ENCODE measurements at places on chromosomes 7 and 10.

DNA sequence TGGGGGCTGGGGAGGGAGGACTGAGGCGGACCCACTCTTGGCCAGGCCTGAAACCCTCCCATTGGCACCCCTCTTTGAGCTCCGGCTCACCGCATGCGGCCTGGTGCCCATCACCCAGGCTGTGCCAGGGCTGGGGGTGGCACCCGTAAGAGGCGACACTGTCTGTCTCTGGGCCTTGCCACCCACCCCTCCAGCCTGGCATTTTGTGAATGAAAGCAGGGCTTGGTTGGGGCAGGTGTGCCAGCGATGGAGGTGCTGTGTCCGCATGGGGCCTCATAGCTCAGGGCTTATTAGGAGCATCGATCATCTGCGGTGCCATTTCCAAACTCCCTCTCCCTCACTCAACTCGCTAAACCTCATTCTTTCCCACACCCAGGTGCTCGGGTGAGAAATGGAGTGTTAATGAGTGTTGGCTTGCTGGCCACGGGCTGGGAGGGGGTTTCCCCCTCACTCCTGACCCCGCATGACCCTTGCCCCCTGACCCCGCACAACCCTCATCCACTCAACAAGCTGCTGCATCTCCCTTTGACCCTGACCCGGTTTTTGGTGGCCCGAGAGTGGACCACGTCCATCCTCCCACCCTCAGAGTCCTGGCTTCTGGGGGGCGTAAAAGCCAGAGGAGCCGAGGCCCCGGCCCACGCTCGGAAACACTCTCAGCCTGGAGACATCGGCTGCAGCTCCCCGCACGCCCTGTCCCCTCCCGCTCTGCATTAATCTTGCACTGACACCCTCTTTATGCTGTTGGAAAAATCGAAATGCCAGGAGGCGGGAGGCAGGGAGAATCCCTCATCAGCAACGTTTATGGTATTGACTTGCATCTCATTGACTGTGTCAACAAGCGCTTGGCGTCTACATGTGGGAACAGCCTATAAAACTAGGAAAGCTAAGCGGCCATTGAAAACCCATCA is 161.2 kb downstream of the DNAJB6 start:
- no peak for DNase-seq

DNA sequence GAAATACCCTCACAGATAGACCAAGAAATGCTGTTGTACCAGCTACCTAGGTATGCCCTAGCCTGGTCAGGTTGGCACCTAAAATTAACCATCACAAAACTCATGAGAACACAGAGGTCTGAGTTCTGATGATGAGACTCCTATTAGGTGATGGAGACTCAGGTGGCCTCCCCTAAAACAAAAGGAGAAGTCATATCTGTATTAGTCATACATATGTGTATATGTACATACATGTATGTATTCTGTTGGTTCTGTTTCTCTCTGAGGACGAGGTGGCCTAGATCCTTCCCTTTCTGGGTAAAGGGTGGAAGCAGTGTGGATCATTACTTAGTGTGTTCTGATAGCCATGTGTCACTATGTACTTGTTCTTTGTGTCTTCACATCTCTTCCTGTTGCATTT is 207.2 kb upstream of the PRSS1 start:
- no peak for DNase-seq

DNA sequence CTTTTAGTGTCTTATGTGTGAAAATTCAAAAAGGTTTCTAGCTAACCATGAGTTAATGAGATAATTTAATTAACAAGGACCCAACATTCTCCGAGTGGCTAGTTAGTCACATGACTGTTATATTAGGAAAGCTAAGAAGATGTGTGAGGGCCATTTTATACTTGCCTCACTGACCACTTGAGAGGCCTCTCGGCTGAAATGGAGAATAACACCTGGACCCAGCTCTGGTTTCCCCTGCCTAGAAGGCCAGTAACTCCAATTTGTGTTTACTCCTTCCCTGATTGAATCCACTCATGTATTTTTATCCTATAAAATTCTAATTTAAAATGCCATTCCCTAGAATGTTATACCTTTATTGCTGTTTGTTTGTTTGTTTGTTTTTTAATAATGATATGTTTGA is 1091.2 kb downstream of the KCNMA1 start:
- no peak for DNase-seq

DNA sequence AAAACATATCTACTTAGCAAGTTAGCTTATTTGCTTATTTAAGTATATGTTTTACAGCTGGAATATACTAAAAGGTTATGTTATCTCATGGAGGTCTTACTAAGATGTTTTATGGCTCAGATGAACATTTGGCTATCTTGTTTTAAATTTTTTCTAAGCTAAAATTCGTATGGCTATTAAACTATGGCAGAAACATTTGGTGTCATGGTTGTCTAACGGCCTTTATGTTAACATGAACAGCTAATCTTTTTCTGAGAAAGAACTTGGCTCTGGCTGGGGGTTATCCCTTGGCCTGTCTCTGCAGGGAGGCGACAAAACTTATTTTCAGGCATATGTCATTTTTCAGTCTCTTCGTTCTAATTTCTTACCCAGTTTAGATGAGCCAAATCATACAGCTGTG is 101.5 kb upstream of the MTPN start:
- no peak for DNase-seq

DNA sequence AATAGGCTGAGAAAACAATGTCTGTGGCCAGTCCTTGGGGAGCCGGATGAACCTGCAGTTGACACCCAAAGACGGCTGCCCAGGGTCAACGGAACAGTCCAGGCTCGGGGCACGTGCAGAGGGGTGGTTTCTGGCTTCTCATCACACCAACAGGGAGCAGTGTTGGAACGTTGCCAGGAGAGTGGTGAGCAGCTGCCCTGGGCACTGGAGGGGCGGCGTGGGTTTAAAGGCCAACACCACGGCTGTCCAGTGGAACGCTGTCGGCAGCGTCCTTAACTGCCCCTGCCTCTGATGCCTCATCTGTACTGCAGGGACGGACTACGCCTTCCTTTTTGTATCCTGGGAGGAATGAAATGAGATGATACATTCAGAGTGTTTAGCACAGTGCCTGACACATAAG is 19.8 kb downstream of the JCAD start:
- no peak for DNase-seq

- DNase-seq: no peak
These were observed 33.0 kb upstream of the ZNF273 start for GRCh38 chr7:64869912-64870562.

GRCh38 chr10:123318516-123318915 is 164.3 kb downstream of the BUB3 start:
- no peak for DNase-seq

- DNase-seq: no peak
These were observed 27.7 kb downstream of the PPP2R2D start for GRCh38 chr10:131928248-131929095.

- no peak for DNase-seq
These were observed 63.5 kb downstream of the NRP1 start for GRCh38 chr10:33270971-33271370.

GRCh38 chr7:128007303-128007680 is 23.9 kb downstream of the LRRC4 start:
- no peak for DNase-seq

GRCh38 chr7:132779164-132779563 is 202.9 kb upstream of the PLXNA4 start:
- DNase-seq: no peak

DNA sequence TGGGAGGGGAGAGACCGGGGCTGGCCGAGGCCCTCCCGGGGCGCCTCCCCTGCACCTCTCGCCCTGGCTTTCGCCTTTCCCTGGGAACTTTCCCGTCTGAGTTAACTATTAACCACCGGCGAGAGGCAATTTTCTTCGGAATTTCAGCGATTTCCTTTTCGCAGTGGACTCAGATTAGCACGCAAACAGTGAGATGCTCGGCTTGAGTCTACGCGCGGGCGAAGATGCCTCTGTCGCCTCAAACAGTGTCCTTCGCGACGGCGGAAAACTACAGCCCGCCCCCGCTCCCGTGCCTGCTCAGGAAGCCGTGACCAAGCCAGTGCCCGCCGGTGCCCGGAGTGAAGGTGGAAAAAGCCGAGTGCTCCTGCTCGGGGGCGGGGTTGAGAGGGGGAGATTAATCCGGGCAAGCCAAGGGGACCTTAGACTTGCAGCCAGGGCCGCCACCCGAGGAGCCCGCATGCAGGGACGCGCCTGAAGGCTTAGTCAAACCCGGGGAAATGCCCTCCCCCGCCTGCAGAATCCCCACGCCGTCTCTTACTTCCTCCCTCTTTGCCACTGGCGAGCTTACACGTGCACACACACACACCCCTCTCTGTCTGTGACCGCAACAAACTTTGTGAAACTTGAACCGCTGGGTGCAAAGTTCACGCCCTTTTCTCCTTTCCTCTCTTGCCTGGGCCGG is 14.5 kb upstream of the PAX2 start:
- no peak for DNase-seq

DNA sequence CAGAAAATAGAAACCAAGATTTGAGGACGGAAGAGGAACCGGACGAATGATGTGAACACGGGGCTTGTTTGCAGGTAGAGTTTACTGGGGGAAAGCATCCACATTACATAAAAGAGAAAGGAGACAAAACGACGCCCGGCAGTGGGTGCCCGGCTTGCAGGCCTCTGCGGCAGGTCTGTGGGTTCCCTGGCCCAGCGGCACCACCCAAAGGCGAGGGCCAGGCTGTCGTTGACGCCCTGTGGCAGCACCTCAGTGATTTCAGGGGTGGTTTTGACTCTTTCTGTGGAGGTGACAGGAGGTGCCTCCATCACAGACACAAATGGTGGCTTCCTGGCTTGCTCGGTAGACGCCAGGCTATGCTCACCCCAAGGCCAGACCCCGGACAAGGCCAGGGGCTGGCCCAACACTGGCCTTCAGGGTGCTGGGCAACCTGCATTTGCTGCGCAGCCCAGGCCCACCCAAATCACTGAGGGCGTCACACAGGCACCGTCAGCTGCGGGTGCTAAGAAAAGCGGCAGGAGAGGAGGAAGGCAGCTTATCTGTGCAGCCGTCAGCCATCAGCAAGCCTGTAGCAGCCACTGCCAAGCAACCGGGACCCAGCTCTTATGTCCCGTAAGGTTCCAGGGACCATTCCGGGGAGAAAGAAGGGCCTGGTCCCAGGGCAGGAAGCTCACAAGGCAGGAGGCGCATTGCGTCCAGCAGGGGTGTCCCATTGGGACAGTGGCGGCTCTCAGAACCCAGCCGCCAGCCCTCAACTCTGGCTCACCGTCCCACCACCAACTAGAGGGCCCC is 230.3 kb downstream of the PTPRN2 start:
- no peak for DNase-seq

DNA sequence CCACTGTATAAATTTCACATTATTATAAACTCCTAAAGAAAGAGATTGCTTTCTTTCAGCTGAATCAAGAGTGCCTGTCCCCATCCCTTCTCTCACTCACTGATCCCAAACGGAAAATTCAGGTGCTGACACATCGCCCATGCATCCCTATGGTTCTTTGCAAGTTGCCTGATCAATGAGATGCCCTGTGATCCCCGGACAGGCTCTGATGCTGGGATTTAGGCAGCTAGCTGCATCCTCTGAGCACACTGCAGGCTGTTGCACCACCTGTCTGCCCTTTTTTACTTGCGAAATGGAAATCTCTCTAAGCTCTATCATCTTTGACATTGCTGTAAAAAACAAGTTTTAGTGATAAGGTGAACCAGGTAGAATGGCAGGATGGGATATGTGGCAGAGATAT is 456.5 kb downstream of the GATA3 start:
- no peak for DNase-seq
